Cortex of kidney (tissue), 1 donor: ENCODE measurements at places on chromosomes 12 and 14.

GRCh38 chr12:120286768-120287490 is 4.8 kb downstream of the RNU4-2 start:
- DNase-seq: no peak

- DNase-seq: no peak
Observed at GRCh38 chr12:29255042-29255441, 106.0 kb downstream of the FAR2 start.

- no peak for DNase-seq
Observed at GRCh38 chr14:93648440-93649168, 139.7 kb downstream of the PRIMA1 start.

DNA sequence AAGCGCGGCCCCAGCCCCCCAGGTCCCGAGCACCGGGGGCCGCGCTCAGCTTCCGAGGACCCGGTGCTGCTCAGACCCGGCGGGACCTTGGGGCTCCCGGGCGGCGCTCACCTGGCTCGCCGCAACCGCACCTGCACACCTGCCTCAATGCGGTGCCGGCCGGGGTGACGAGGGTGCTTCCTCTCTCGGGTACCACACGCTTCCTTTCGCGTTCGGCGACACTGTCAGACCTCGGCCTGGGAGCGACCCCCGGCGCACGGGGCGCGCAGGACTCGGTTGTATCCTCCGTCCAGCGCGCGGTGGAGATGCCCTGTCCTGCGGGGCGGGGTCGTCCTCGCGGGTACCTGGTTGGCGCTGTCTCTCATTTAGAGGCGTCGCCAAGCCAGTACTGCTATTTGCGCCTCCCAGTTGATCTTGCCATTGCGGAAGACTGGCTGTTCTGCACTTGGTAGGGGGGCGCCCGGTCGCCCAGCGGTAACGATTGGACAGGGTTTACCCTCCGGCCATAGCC is 718 bp downstream of the PACS2 start:
- DNase-seq: no peak

DNA sequence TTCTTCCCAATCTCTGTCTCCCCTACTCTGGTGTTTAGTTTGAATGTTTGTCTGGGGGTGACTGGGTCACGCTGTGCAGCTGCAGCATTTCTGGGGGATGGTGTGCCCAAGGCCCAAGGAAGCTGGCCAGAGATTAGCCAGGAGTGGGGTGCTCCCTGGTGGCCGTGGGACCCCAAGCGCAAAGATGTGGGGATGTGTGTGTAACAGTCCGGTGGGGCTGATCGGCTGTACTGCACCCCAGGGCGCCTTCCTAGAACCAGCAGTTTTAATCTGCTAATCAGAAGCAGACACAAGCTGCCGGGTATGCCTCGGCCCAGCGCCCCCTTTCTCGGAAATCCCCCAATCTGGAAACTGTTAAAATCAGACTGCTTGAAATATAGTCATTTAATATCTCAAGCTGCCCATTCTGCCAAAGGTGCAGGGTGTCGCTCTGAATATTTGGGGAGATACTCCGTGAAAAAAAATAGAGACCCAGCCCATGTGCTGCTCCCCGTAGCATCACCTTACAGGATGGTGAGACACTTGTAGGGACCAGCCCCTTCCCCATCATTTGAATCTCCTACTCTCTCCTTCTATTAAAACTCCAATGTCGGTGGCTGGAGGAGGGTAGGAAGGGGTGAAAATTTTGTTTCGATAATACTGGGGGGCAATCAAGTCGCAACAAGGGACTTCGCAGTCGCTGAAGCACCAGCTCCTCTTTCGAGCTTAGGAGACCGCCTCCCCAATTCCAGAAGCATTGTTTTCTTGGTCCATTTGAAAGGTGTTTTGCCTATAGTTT is 4.3 kb downstream of the HOXC9 start:
- no peak for DNase-seq

- no peak for DNase-seq
Observed at GRCh38 chr12:12503384-12504078, 59.1 kb downstream of the DUSP16 start.

GRCh38 chr14:39232554-39233415 is 930 bp upstream of the MIA2 start:
- DNase-seq: no peak

DNA sequence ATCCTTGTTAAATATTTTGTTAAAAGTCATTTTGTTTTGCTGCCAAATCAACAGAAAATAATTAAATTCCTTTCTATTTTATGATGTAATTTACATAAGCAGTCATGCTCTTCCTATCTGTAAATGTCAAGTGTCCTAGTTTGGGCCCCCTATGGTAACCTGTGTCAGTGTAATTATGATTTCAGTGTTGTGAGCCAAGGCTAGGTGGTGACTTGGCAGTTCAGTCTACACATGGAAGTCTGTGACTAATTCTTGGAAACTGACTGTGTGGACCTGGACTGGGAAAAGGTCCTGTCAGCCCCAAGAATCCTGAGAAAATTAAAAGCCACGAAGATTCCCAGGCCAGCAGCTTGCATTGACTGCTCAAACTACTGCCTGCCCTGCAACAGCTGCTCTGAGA is 371.0 kb downstream of the FUT8 start:
- DNase-seq: no peak

DNA sequence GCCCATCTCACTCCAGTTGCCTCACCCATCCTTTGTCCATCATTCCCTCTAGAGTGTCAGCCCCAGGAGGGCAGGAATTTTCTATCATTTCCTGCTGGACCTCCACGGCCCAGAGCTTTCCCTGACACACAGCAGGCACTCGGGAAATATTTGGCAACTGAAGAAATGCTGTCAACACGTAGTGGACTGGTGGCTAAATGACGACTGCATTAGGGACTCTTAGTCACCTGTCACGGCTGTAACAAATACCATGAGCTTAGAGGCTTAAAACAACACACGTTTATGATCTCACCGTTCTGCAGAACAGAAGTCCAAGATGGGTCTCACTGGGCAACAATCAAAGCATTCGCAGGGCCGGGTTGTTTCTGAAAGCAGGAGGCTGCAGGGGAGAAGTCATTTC is 91.3 kb downstream of the PHETA1 start:
- DNase-seq: no peak

- DNase-seq: no peak
Observed at GRCh38 chr12:96401076-96401871, 1.0 kb upstream of the CDK17 start.

GRCh38 chr12:30092983-30093617 is 309.4 kb upstream of the TMTC1 start:
- no peak for DNase-seq

GRCh38 chr14:39185256-39186049 is 10.4 kb downstream of the PNN start:
- no peak for DNase-seq

- DNase-seq: no peak
Observed at GRCh38 chr12:12432364-12432763, 75.5 kb downstream of the BORCS5 start.

DNA sequence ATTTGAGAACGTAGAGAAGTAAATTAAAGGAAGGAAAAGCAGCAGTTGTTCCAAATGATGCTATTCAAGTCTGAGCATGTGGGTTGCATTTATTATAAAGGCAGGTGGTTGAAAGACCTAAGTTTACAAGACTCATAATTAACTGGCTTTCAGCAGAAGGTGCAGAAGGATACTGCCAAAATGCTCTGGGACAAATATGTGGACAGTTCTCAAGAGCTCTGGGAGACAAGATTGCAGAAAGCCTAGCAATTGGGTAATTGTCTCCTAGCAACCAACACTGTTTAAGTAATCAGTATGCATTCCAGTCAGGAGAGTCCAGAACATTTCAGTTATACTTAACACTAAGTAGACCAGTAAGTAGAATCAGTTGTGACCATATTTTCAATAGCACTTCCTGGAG is 131.5 kb downstream of the GPR135 start:
- no peak for DNase-seq
